A172 (cell line): ENCODE measurements at places on chromosomes 1 and 21. TPM values are rescaled to one million over a fixed set of nuclear protein-coding genes. Genes with fewer than 3 reads are reported as not detected.
A peak's percentile ranks its signal among the peaks of the same experiment; 100 is the strongest.

Gene CLDN8
- not detected in 2 replicates for total RNA-seq

Gene CD1E
- not detected in 2 replicates for total RNA-seq

DNA sequence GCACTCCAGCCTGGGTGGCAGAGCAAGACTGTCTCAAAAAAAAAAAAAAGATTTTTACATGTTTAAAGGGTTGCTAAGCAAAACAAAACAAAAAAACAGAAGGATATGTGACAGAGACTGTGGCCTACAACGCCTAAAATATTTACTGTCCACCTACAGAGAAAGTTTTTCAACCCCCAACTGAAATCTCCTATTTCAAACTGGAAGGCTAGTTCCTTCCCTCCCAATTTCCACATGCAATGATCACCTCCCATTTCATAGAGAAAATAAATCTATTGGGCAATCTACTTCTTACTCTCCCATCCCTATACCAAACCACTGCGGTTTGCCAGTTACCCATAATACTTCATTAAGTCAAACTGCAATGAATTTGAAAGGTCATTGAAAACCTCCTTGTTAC lies 74.2 kb downstream of the ST3GAL3 start:
- DNase-seq: no peak

GRCh38 chr1:20229171-20229570 lies 42.9 kb upstream of the PLA2G2C start:
- DNase-seq: no peak

DNA sequence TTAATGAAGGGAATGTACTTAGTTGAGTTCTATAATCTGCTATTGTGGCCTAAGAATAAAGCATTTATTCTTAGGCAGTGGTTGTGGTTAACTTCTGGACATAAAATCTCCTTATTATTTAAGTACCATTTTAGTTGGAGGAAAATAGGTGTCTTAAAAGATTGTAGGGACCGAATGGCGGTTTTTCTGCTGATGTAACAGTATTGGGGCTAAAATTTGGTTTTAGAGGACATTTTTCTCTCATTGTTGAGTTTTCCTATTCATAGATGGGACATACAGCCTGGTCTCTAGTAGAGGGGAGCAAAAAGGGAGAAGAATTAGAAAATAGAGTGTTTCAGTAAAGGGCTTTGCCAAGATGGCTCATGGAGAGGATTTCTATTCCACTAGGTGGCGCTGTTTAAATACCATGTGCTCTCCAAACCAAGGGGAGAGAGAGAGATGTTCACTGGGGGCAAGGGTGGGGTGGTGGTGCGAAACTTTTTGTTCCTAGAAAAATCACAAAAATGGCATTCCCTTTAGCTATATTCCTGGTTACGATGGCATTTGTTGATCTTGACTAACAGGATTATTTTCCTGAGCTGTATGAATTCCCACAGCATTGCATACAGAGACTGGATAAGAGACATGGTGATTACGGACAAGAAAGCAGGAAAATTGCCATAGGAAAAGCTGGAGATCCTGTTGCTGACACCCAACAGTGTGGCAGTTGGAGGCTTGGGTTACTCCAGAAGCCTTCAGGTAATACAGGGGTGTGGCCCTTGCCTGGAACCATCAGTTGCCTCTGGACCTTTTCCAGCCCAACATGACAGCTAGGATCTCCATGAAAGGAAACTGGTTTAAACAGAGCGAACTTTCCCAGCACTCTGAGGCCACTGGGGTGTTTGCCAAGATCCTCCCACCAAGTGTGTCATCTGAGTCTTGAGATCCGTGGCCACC lies 18.2 kb upstream of the FCGR2A start:
- peak; percentile 81 for DNase-seq

Gene ADAMTS1
- total RNA-seq: 3.7 and 7.7 TPM in 2 replicates

Gene KCNH1
- total RNA-seq: 5.3 and 6.9 TPM in 2 replicates

Gene RGSL1
- total RNA-seq: not detected in 2 replicates

Gene ARHGAP30
- 0.07 and 0.38 TPM in 2 replicates for total RNA-seq

- DNase-seq: no peak
Observed at GRCh38 chr1:220575718-220576497, 48.0 kb downstream of the MARK1 start.

DNA sequence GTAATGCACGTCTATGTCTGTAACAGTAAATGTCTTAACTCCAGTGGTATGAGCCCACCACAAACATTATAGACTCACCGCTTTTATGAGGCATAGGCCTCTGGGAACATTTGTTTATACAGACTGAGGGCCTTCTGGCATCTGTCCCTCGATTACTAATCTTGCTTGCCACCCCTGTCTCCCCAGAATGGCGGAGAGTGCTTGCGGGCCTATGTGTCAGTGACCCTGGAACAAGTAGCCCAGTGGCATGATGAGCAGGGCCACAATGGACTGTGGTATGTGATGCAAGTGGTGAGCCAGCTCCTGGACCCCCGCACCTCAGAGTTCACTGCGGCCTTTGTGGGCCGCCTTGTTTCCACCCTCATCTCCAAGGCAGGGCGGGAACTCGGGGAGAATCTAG lies 18.3 kb upstream of the SHISA4 start:
- no peak for DNase-seq
